Activated naive CD4-positive, alpha-beta T cell treated with anti-CD3 and anti-CD28 coated beads for 36 hours (primary cell): ENCODE measurements at places on chromosomes 16 and 17.

DNA sequence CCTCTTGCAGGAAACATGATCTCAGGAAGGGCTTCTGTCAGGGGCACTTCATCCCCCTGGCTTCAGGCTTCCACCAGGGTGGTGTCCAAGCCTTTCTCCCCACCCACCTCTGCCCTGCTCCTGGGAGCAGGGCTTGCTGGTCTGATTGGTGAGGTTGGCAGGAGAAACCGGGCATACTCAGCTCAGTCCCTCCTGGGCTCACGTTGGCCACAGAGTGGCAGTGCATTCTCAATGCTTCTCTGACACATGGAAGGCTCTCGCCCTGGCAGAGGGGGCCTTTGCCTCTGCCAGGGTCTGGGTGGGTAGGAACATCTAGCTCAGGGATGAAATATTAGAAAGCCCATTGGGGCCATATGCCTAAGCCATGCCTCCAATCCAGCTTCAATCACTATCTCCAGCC, 142.8 kb downstream of the AXIN2 start:
- peaks cover 2% of the 10 kb centered on the region for H3K4me1 ChIP-seq
- no peak overlapping the region for H3K27ac ChIP-seq
- H3K36me3 ChIP-seq = no peaks in the 10 kb centered on the region
- H3K4me3 ChIP-seq = no peak overlapping the region
- no peaks in the 10 kb centered on the region for H3K27me3 ChIP-seq

- H3K4me1 ChIP-seq = no peaks in the 10 kb centered on the region
- H3K4me3 ChIP-seq = no peak overlapping the region
- no peaks in the 10 kb centered on the region for H3K36me3 ChIP-seq
- peaks cover 9% of the 10 kb centered on the region for H3K27me3 ChIP-seq
- H3K27ac ChIP-seq = no peak overlapping the region
Measured at GRCh38 chr17:1916316-1916715, 86.5 kb downstream of the RPA1 start.

DNA sequence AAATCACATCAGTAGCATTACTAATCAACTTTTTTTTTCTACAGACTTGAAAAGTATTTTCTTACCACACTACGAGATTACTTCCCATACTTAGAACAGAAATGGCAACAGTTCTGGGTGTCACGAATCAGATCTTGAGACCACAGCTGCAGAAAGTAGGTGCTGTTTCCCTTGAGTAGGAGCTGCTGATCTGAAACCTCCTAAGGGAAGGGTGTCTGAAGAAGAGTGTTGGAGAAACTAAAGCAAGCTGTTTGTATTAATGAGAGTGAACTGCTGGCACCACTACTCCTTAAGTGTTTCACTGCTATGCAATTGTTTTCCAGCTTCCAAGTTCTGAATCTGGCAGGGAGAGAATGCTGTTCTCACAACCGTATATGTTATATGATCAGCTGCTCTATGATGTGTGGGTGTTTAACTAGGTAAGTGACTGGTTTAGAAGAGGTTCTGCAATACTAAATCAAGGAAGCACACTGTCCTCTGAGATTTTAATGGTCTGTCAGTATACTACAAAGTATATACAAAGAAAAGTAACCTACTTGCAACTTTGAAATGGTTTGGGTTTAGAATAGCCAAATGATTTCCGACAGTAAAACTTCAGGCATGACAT, 3.3 kb downstream of the ZNF652 start:
- H3K4me1 ChIP-seq = peaks cover 44% of the 10 kb centered on the region
- DNase-seq = peak; percentile 52
- H3K36me3 ChIP-seq = no peaks in the 10 kb centered on the region

DNA sequence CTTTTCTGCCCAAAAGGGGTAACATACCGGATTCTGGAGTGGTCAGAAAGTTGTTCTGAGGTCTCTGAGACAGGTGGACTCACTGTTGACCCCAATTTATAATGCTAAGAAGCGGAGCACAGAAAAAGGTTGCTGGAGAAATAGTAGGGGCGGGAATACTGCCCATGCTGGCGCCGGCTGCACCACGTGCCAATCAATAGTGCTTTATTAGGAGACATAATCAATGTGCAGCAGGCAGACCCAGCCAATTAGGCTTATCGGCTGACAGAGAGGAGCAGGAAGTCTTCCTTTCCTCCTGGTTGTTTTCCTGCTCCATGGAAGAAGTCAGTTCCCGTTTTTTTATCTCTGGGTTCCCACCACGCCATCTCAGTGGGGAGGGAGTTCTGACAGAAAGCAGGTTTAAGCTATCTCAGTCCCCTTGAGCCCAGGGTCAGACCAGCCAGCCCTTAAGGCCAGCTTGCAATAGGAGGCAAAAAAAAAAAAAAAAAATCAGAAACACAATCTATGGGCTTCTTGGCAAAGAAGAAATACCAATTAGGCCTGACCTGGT, 68.2 kb upstream of the IRX6 start:
- no peak for DNase-seq
- H3K27ac ChIP-seq = no peak overlapping the region
- H3K4me1 ChIP-seq = peaks cover 2% of the 10 kb centered on the region
- no peak overlapping the region for H3K4me3 ChIP-seq

DNA sequence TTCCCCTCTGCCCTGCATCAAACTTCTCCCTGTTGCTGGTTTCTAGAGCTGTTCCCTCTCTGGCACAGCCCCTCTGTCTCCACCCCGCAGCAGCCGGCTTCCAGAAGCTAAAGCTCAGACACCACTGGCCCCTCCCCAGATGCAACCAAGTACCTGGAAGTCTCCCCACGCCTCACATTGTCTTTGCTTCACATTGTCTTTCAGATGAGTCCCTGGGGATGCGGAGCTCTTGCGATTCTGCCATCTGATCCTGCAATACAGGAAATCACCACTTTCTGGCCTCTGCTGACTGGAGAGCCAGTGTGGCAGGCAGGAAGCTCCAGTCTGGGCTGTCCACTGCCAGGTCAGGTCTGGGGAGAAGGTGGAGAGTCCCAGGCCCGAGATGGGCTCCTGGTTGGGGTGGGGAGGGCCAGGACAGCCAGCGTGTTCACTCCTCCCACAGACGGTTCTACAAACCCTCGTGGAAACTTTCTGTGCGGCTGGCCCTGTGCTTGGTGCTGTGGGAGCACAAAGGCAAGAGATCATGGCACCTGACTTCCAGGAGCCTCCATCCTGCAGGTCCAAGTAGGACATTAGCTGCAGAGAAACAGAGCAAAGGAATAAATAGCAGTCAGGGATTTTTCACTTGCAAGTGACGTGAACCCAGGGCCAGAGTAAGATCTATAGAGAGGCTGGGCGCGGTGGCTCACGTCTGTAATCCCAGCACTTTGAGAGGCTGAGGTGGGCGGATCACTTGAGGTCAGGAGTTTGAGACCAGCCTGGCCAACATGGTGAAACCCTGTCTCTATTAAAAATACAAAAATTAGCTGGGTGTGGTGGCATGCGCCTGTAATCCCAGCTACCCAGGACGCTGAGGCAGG, 47.9 kb upstream of the MAP3K14 start:
- no peaks in the 10 kb centered on the region for H3K4me1 ChIP-seq
- H3K36me3 ChIP-seq = no peaks in the 10 kb centered on the region
- DNase-seq = peak; percentile 1

DNA sequence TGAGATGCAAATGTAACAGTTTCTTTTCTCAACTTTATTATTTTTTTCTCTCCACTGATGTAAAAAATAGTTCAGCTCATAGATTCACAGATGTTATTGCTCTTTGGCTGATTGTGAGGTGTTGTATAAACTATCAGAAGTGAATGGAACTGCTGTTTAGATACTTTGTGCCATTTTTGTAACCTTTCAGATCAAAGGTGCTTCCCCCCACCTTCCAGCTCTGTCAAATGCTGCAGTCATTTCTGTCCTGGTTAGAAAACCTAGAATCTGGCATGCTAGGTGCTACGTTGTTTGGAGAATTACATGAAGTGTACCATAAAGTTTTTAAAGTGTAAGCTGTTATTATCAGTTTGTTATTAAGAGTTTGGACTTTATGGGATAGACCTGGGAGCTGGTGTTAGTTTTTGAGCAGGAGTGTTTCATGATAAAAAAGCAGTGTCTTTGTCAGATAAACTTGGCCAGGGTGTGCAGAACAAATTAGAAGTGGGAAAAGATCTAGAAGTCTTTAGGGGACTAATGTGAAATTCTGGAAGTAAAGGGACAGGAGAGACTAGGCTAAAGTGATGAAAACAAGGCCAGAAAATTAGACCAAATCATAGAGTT, 1.8 kb upstream of the WIPI1 start:
- peaks cover 2% of the 10 kb centered on the region for H3K27me3 ChIP-seq
- peak overlapping the region; percentile 65 for H3K27ac ChIP-seq
- H3K4me3 ChIP-seq = no peak overlapping the region
- H3K4me1 ChIP-seq = peaks cover 55% of the 10 kb centered on the region
- no peaks in the 10 kb centered on the region for H3K36me3 ChIP-seq
- DNase-seq = peak; percentile 48

DNA sequence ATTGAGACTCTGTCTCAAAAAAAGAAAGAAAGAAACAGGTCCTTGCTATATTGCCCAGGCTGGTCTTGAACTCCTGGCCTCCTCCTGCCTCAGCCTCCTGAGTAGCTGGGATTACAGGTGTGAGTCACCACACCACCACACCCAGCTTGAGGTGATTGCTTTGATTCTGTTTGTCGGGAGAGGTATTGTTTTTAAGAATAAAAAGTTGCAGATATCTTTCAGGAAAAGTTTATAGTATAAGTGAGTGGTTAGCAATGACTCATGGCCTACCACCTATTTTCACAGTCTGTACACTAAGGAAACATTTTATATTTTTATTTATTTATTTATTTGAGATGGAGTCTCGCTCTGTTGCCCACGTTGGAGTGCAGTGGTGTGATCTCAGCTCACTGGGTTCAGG, 45.0 kb downstream of the RHOT1 start:
- no peaks in the 10 kb centered on the region for H3K27me3 ChIP-seq
- H3K4me3 ChIP-seq = no peak overlapping the region
- H3K27ac ChIP-seq = no peak overlapping the region
- DNase-seq = no peak
- H3K36me3 ChIP-seq = peaks cover 3% of the 10 kb centered on the region

- H3K4me1 ChIP-seq = no peaks in the 10 kb centered on the region
- peaks cover 7% of the 10 kb centered on the region for H3K27me3 ChIP-seq
- DNase-seq = no peak
- H3K4me3 ChIP-seq = no peak overlapping the region
- peaks cover 5% of the 10 kb centered on the region for H3K36me3 ChIP-seq
- H3K27ac ChIP-seq = no peak overlapping the region
Measured at GRCh38 chr16:54605536-54606066, 319.0 kb upstream of the IRX3 start.

DNA sequence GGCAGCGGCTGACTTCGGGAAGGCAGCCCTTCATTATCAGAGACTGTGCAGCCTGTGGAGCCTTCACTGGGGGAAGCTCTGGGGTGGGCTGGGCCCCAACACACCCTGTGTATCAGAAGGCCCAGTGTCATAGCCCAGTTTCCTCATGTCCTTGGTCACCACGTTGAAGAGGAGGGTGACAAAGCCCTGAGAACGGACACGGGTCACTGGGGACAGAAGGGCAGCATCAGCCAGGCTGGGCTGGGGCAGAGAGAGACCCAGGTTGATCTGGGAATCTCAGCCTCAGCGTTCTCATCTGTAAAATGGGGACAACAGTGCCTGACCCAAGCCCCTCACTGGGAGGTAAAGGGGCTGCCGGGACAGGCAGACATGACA, 19.3 kb downstream of the B9D1 start:
- no peak overlapping the region for H3K4me3 ChIP-seq
- H3K36me3 ChIP-seq = no peaks in the 10 kb centered on the region
- peaks cover 12% of the 10 kb centered on the region for H3K27me3 ChIP-seq
- H3K4me1 ChIP-seq = no peaks in the 10 kb centered on the region
- H3K27ac ChIP-seq = no peak overlapping the region

DNA sequence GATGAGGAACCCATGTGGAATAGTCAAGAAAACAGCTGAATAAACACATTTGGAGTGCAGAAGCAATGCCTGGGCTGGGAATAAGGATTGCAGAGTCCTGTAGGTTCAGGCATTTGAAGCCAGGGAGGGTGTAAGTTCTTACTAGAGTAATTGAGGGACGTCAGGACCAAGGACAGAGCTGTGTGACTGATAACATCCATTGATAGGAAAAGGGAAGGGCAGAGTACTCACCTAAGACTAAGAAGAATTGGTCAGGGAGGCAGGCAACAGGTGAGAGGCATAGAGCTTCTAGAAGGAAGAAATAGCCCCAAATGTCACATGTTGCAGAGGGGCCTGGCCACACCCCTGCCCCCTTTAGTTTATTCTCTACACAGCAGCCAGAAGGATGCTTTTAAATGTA, 79.8 kb upstream of the TMEM132E start:
- H3K27me3 ChIP-seq = peaks cover 12% of the 10 kb centered on the region
- H3K4me1 ChIP-seq = no peaks in the 10 kb centered on the region
- H3K36me3 ChIP-seq = no peaks in the 10 kb centered on the region

- no peak overlapping the region for H3K27ac ChIP-seq
- H3K27me3 ChIP-seq = peaks cover 9% of the 10 kb centered on the region
- H3K4me3 ChIP-seq = no peak overlapping the region
- no peak for DNase-seq
- H3K36me3 ChIP-seq = peaks cover 9% of the 10 kb centered on the region
Measured at GRCh38 chr17:48043176-48043575, 5.0 kb upstream of the NFE2L1 start.

DNA sequence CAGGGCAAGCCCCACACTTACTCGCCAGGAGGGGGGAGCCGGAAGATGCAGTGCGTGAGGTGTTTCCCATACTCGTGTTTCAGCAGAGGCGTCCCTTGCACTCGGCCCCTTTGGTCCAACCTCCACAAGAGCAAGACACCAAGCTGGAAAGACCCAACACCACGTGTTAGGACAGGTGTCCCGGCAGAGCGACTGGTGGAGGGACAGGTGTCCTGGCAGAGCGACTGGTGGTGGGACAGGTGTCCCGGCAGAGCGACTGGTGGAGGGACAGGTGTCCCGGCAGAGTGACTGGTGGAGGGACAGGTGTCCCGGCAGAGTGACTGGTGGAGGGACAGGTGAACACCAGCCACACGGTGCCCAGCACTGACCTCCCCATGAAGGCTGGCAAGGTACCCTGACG, 19.4 kb downstream of the IFT140 start:
- H3K36me3 ChIP-seq = no peaks in the 10 kb centered on the region
- H3K27me3 ChIP-seq = no peaks in the 10 kb centered on the region
- no peak overlapping the region for H3K27ac ChIP-seq
- no peaks in the 10 kb centered on the region for H3K4me1 ChIP-seq

DNA sequence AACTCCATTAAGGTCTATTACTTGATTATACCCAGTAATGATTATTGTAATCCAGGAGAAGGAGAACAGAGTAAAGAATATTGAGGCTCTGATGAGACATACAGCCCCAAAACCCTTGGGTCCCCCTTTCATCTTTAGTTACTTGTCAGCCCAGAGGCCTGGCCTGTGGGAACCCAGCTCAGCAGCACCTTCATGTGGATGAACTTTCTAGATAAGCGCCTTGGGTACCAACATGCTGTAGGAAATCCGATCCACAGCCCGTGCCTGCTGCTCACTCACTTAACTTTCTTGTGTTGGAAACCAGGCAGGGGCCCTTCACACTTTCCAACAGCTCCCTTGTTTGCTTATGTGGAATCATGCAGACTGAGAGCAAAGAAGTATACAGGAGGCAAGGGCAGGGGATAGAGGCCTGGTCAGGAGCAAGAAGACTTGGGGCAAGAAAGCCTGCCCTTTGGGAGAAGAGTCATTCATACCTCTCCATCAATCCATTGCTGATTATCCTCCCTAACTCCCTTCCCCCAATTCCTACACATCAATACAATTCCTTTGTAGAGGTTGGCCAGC, 64.0 kb upstream of the SOX9 start:
- DNase-seq = no peak
- no peak overlapping the region for H3K4me3 ChIP-seq
- no peak overlapping the region for H3K27ac ChIP-seq
